ENCODE measurements at places on chromosomes 13 and 19. TPM values are rescaled to one million over a fixed set of nuclear protein-coding genes. Genes with fewer than 3 reads are reported as not detected.
A peak's percentile ranks its signal among the peaks of the same experiment; 100 is the strongest.

DNA sequence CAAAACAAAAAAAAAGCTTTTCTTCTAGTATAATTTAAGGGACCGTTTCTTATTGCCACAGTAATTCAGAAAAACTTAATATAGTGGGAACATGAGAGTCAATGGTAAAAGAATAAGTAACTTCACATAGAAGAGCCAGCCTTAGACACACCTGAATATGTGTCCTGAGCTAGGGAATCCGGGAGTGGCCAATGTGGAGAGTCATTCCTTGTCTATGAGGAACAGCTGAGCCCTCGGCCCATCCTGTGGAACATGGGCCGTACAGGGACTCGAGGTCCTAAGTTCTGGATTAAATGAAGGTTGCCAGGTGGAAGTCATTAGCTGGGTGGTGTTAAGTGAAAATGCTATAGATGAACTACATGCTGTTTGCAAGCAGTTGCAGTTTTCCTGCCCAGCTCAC lies 32.2 kb downstream of the EFNB2 start:
- no peaks in the 10 kb centered on the region for H3K36me3 ChIP-seq
- H3K4me1 ChIP-seq, result peaks cover 3% of the 10 kb centered on the region
- H3K4me3 ChIP-seq, result no peak overlapping the region
- H3K27ac ChIP-seq, result no peak overlapping the region
- DNase-seq, result no peak
- peaks cover 17% of the 10 kb centered on the region for H3K27me3 ChIP-seq

- H3K27ac ChIP-seq, result peak overlapping the region; percentile 6
- no peaks in the 10 kb centered on the region for H3K27me3 ChIP-seq
- DNase-seq, result no peak
Measured at GRCh38 chr19:46603195-46603637, 2.1 kb downstream of the CALM3 start.

- H3K4me1 ChIP-seq, result peaks cover 54% of the 10 kb centered on the region
- H3K4me3 ChIP-seq, result peak overlapping the region; percentile 96
- peak overlapping the region; percentile 96 for H3K27ac ChIP-seq
- peak; percentile 95 for DNase-seq
Measured at GRCh38 chr19:38869836-38870607, 8.1 kb downstream of the RINL start.

DNA sequence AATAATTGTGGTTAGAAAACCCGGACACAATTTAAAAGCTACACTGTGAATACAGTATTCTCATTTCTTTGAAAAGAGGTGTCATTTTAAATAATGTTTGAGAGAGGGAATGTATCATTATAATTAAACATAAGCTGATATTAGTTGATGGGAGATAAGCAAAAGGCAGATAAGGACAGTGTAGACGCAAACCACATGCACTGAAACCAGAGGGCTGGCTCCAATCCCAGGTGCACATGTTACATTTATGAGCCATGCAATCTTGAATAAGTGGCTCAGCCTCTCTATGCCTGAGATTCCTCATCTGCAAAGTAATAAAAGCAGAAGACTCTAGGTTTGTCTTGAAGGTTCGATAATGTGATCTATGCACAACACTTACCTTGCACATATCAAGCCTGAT lies 238.7 kb downstream of the EFNB2 start:
- H3K4me1 ChIP-seq, result no peaks in the 10 kb centered on the region
- DNase-seq, result no peak
- H3K27ac ChIP-seq, result no peak overlapping the region
- H3K4me3 ChIP-seq, result no peak overlapping the region
- no peaks in the 10 kb centered on the region for H3K36me3 ChIP-seq

GRCh38 chr13:105643966-105644365 lies 891.5 kb downstream of the EFNB2 start:
- H3K27me3 ChIP-seq, result no peaks in the 10 kb centered on the region
- H3K4me3 ChIP-seq, result no peak overlapping the region
- H3K36me3 ChIP-seq, result no peaks in the 10 kb centered on the region
- no peak overlapping the region for H3K27ac ChIP-seq
- no peak for DNase-seq

GRCh38 chr19:6499052-6499790 lies 2.9 kb downstream of the TUBB4A start:
- no peak overlapping the region for H3K27ac ChIP-seq
- H3K4me1 ChIP-seq, result peaks cover 13% of the 10 kb centered on the region
- no peak for DNase-seq

- H3K4me1 ChIP-seq, result no peaks in the 10 kb centered on the region
- H3K27ac ChIP-seq, result no peak overlapping the region
- peaks cover 14% of the 10 kb centered on the region for H3K36me3 ChIP-seq
- peaks cover 3% of the 10 kb centered on the region for H3K27me3 ChIP-seq
- DNase-seq, result no peak
- no peak overlapping the region for H3K4me3 ChIP-seq
Measured at GRCh38 chr19:56953470-56953869, 112.9 kb upstream of the PEG3 start.

- DNase-seq, result no peak
- H3K4me3 ChIP-seq, result no peak overlapping the region
- no peaks in the 10 kb centered on the region for H3K27me3 ChIP-seq
- no peaks in the 10 kb centered on the region for H3K4me1 ChIP-seq
Measured at GRCh38 chr19:6402837-6403608, 10.1 kb upstream of the GTF2F1 start.

Gene NLRP4
- 1.2 TPM for polyA plus RNA-seq

Gene ZNF738
- 6.1 TPM for polyA plus RNA-seq

Gene WTIP
- polyA plus RNA-seq, result not detected

Gene MYH14
- polyA plus RNA-seq, result not detected

Gene LILRA5
- polyA plus RNA-seq, result 1.1 TPM

Gene FXYD1
- 1.1 TPM for polyA plus RNA-seq

Gene TARM1
- polyA plus RNA-seq, result not detected

Gene PRSS57
- polyA plus RNA-seq, result not detected

Data from naive B cell (primary cell).